NCI-H69 (cell line): ENCODE measurements at places on chromosomes 7 and 10.

DNA sequence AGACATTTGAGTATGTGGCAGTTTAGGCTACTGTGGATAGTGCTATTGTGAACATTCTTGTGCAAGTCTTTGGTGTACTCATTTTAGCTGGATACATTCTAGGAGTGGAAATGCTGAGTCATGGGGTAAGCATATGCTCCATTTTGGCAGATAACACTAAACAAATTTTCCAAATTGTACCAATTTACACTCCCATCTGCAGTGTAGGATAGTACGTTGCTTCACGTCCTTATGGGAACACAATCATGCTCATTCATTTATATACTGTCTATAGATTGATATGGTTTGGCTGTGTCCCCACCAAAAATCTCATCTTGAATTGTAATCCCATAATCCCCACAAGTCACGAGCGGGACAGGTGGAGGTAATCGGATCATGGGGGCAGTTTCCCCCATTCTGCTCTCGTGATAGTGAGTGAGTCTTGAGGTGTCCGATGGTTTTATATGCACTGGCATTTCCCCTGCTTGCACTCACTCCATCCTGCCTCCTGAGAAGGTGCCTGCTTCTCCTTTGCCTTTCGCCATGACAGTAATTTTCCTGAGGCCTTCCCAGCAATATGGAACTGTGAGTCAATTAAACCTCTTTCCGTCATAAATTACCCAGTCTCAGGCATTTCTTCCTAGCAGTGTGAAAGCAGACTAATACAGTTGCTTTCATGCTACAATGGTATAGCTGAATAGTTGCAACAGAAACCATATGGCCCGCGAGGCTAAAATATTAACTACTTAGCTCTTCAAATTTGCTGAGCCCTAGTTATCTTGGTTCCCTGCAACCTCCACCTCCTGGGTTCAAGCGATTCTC, 25.6 kb downstream of the RNF216 start:
- peak; percentile 61 for DNase-seq

- DNase-seq: no peak
Observed at GRCh38 chr7:140697447-140698143, 1.1 kb downstream of the NDUFB2 start.

DNA sequence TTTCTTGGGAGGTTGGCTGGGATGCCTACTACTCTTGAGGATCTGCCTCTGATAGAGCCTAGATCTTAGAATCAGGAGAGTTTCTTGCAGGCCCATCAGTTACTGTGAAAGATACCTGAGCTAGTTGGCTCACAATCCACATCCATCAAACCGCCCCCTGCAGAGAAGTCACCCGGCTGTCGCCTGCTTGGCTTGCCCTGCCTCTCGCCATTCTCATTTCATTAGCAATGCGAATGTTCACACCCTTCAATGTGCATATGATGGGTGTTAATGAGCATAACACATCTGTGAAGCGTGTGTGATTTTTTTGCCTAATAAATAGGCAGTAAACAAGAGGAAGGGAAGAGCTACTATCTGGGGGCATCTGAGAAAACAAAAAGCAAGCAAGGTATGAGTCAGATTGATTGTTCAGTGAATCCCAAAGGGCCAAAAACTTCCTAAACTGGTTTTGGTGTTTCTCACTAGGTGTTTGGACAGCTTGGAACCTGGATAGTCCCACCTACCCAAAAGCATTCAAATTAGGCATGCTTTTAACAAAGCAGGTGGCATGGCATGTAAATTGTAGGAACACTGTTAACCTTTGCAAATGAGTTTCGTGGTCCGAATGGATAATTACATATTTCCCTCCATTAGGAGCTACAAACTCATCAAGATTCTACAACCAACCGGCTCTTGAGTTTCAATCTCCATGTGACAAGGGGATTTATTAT, 272.3 kb upstream of the C7orf33 start:
- peak; percentile 77 for DNase-seq

GRCh38 chr10:24208661-24209431, at the start of gene KIAA1217:
Gene KIAA1217, plus strand, starts transcription at chr10:24209138. Its CDS starts 56 bp downstream, at chr10:24209194.
- no peak for DNase-seq

DNA sequence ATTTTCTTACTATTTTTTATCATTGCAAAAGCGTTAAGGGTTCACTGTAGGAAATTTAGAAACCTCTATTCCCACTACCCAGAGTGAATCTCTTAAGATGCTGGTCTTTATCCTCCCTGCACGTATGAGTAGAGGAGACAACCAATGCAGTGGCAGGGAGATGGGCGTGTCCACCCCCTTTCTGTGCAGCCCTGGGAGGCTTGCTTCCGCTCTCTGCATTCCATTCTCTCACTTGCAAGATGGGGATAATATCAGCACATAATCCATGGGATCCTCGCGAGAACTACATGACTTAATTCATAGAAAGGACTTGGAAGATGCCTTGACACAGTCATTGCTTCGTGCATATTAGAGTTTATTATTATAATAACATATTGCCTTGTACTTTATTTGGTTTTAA, 196.2 kb downstream of the KLF6 start:
- no peak for DNase-seq

DNA sequence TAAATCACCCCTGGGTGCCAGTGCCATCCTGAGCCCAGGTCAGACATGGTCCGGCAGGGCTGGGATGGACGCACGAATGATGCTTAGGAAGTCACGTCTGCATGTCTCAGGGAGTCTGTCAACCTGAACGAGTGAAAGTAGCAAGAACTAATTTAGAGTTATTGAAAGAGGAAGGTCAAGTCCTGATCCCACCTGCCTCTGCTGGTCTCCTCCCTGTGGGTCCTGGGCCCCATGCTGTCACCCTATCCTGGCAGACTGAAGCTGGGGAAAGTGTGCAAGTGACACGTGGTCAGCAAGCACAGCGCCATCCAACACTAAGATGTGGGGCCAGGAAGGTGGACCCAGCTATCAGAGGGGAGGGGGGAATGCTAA, 26.1 kb upstream of the GRID1 start:
- DNase-seq: no peak

DNA sequence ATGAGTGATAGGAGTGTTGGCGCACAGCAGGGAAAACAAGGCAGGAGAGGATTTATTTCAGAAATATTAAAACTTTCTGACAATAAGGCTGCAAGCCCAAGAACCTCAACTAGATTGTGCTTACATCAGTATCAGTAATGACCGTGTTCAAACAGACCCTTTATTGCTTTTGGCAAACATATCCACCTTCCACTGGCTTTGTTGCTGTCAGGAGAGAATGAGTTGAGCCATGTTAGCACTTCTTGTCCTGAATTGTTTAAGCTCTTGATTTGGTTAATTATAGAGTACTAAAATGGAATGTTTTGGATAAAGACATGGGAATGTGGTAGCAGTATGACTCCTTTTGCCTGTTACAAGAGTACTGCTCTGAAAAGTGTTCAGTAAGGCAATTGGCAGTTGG, 3.8 kb downstream of the AHCYL2 start:
- peak; percentile 31 for DNase-seq

DNA sequence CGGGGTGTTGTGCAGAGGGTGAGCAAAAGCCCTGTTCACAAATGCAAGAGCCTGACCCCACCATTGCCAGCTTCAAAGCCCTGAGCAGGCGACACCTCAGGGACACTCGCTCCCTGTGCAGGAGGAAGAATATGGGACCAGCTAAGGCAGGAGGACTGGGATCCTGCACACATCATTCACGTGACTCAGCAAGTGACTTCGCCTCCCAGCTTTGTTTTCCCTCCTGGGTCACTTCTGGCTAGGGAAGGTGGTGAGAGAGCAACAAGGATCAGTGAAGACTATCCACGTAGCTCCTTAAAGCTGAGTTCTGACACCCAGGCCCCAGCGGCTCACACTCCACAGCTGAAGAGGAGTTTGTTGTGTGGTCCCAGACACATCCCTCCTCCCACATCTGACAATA, 164.3 kb downstream of the FGFR2 start:
- no peak for DNase-seq

DNA sequence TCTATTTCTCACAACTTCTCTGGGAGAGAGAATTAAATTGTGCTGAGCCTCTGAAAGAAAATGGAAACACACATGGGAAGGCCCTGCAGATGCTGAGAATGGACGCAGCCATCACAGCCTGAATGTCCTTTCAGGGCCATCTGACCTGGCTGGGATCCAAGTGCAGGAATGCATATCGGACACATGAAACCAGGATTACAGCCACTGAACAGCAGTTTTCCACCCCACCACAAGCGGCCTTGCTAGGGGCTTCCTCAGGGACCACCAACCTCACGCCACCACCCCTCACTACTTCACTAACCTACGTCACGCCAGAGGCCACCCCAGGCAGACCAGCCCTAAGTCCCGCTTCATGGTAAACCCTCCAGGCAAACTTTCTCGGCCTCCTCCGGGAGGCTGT, 103.3 kb downstream of the DIP2C start:
- no peak for DNase-seq

GRCh38 chr10:18368682-18369081, 228.5 kb downstream of the CACNB2 start:
- no peak for DNase-seq

DNA sequence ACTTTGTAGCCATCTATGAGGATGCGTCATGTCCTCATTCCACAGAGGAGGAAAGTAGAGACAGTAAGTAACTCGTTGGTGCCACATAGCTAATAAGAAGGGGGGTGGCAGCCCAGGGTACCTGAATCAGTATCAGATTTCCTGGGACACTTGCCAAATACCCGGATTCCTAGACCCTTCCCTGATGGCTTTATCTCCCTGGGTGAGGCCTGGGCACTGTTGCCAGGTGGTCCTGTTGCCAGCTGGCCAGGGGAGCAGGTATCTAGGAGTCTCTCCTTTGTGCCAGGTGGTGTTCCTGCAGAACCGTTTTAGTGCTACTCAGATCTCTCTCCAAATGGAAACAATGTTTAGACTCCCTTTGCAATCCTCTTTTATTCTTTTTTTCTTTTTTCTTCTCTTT, 12.7 kb downstream of the SLC29A3 start:
- peak; percentile 59 for DNase-seq

GRCh38 chr7:82926477-82926876, 236.2 kb downstream of the PCLO start:
- DNase-seq: no peak

DNA sequence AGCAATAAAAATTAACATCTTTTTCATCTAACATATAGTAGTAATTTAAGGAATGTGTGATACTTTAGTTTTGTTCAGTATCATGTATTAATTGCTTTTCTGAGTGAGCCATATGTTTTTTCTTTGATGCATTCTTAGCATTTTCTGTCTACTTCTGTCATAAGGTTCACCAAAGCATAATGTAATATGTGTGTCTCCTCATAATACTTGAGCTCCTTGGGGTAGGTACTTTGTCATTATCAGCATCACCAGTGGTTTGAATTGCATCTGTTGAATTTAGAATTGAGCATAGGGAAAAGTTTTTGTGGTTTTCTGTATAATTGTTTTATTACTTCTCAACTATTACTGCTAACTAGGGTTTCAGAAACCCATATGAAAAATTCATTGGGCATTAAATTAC, 26.5 kb downstream of the VPS50 start:
- DNase-seq: no peak

DNA sequence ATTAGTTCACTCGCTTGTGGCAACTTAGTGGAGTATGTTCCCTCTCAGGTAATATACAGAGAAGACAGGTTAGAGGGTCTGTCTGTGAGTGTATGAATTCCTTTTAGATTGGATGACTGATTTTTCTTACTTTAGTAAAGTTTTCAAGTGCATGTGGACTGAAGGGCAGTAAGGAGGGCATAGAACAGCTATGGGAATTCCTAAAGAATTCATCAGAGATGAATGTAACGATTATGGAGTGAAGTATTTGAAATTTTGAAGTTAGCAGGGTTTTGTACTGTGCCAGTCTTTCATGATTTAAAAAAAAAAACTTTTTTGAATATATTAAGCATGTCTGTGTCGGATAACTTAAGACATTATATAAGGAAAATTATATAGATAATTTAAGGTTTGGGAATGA, 15.5 kb downstream of the MAPK8 start:
- DNase-seq: no peak

GRCh38 chr7:6169805-6170520, 102.5 kb downstream of the CYTH3 start:
- no peak for DNase-seq

- no peak for DNase-seq
Observed at GRCh38 chr7:28802450-28802849, 155.7 kb downstream of the TRIL start.

GRCh38 chr10:110414548-110415309, 83.0 kb upstream of the DUSP5 start:
- DNase-seq: no peak

DNA sequence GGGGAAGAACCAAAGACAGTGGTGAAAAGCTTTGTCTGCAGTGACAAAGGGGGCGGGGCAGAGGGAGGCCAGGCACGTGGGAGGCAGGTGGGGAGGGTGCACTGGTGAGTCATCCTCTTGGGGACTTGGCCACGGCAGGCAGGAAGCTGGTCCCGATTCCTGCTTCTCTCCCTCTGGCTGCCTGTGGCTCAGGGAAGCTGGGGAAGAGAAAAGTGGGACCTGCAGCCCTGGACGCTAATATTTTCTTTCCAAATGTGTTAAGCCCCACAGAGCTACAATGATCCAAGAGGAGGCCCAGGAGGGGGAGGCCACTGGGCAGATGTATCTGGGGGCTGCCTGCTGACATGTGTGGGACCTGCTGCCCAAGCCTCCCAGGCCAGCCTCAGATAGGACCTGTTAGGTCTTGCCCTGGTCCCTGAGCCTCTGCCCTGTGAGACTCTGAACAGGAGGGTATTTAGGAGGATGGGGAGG, 231.8 kb downstream of the KCNMA1 start:
- peak; percentile 93 for DNase-seq

DNA sequence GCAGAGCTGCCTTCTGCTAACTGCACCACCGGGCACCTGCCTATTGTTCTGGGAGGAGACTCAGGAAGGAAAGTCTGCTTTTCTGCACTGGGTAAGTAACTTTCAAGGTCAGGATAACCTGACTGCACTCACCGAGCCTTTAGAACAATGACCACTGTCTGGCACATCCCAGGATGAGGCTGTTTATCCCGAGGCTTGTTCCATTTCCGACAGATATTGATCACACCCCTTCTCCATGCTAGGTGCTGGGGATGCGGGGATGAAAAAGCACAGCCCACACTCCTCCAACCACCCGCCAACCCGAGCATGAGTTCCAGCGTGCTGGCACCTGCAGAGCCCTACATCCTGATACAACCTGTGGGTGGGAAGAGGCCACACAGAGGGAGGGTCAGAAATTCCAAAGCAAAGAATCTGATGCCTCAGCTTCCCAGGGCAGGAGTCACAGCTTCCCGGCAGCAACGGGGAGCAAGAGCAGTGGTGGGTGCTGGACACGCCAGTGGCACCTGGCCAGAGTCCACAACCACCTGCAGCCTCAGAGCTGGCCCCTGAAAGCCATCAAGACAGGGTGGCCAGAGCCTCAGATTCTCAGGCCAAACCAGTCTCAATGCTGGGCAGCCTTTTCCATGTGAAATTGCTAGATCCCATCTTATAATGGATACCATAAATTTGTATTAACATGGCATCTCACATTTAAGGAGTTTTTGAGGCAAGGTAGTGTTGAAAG, 34.9 kb upstream of the CNPY1 start:
- DNase-seq: no peak

- no peak for DNase-seq
Observed at GRCh38 chr10:79327090-79327457, 20.2 kb upstream of the PPIF start.

DNA sequence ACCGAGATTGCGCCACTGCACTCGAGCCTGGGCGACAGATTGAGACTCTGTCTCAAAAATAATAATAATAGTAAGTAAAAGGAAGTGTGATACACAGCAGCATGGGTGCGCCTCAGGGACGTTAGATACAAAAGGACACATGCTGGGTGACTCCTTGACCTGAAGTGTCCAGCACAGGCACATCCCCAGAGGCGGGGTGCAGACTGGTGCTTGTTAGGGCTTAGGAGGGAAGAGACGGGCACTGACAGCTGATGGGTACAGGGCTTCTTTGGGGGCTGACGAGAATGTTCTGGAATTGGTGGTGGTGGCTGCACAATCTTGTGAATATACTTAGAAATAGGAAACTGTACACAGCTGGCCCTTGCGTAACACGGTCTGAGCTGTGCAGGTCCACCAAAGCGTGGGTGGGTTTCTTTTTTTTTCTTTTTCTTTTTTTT, 61.8 kb upstream of the DNAJB6 start:
- no peak for DNase-seq
